ENCODE measurements at places on chromosomes 5 and 9.

GRCh38 chr5:155886311-155887031, 440.5 kb upstream of the SGCD start:
- DNase-seq: no peak

- DNase-seq: peak; percentile 61
These were observed 96.8 kb downstream of the ANKRD18B start for GRCh38 chr9:33620738-33621439.

DNA sequence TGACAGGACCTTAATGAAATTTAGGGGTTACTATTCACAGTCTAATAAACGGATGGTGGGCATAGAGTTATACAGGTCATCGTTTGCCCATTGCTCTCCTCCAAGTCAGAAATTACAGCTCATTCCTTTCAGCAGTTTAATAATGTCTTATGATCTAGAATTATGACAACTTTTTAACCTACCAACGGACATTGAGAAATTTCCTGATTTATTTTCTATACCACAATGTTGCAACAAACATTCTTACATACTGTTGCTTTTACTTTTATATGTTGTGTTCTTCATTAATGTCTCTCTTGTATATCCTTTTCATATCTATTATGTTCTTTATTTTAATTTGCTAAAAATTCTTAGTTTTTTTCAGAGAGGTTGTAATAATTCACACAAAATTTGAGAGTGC, 152.8 kb upstream of the PRLR start:
- DNase-seq: no peak

- DNase-seq: no peak
These were observed 19.3 kb upstream of the CLPTM1L start for GRCh38 chr5:1364211-1364610.

- no peak for DNase-seq
These were observed 75.5 kb downstream of the RAI14 start for GRCh38 chr5:34731435-34732232.

DNA sequence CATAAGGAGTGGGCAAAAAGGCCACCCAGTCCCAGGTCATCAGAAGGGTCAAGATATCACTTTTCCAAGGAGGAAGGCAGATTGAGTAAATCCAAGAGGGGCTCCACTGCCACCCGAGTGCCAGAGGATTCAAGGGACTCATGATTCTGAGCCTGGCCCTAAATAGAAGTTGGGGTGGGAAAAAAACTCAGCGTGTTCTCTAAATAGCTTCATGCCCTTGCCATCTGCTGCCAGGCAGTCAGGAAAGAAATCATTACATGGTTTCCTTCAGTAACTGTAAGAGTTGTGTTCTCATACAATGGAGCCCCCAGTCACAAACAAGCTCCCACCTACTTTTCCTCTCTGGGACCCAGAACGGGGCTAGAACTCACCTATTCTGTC, 37.2 kb downstream of the SAR1B start:
- no peak for DNase-seq

DNA sequence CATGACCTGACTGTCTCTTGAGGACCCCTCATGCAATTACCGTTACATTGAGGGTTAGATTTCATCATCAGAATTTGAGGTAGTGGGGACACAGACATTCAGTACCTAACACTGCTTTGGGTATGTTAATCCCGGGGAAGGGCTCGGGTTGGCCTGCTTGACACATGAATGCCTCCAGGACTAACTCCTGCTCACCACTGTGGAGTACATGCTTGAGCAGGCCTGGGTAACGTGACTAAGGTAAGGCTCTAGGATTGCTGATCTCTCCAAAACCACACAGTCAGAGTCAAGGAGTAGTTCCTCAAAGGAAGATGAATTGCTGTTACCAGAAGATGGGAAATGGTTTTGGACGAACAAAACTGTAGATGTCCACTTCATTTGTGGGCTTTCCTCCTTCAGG, 376.3 kb upstream of the ZNF462 start:
- no peak for DNase-seq

- DNase-seq: no peak
These were observed 24.9 kb downstream of the PCDHGC5 start for GRCh38 chr5:141513627-141514329.

DNA sequence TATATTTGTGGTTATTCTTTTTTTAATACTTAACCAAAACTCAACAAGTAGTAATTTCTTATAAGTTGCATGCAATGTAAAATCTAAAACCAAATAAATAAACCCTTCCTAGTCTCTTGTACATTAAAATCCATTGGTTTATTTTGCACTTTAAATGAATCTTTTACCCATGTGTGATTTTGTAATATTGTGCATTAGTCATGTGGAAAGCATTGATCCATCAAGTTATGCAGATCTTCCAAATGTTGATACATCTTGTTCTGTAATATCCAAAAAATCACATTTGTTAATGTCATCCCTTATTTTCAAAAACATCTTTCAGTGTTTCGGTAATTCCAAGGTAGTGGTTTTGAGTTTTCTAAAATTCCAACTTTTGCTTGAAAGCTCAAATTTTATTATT, 63.3 kb downstream of the CWC27 start:
- DNase-seq: no peak

GRCh38 chr5:179819296-179820126, 1.2 kb upstream of the SQSTM1 start:
- peak; percentile 82 for DNase-seq

GRCh38 chr5:133779828-133780475, 167.6 kb upstream of the FSTL4 start:
- DNase-seq: no peak

GRCh38 chr5:31939151-31939550, 235.0 kb downstream of the GOLPH3 start:
- no peak for DNase-seq

DNA sequence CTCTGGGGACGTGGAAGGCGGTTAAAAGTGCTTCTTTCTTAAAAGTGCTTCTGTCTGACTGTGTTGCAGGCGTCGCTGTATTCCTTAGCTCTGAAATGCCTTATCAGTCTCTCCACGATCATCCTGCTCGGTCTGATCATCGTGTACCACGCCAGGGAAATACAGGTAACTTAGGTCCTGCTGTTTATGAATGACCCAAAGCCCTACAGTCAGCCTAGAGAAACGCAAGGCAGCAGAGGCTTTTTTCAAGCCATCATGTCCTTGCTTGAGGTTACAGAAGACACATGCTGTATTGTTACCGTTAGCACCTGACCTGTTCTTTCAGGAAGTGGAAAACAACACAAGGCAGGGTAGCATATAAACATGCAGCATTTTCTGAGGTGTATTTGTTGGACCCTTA, 2.0 kb downstream of the KCNN2 start:
- no peak for DNase-seq

GRCh38 chr5:173236531-173237142, 1.6 kb upstream of the NKX2-5 start:
- no peak for DNase-seq

GRCh38 chr5:32713770-32714381, 2.8 kb downstream of the NPR3 start:
- DNase-seq: no peak

DNA sequence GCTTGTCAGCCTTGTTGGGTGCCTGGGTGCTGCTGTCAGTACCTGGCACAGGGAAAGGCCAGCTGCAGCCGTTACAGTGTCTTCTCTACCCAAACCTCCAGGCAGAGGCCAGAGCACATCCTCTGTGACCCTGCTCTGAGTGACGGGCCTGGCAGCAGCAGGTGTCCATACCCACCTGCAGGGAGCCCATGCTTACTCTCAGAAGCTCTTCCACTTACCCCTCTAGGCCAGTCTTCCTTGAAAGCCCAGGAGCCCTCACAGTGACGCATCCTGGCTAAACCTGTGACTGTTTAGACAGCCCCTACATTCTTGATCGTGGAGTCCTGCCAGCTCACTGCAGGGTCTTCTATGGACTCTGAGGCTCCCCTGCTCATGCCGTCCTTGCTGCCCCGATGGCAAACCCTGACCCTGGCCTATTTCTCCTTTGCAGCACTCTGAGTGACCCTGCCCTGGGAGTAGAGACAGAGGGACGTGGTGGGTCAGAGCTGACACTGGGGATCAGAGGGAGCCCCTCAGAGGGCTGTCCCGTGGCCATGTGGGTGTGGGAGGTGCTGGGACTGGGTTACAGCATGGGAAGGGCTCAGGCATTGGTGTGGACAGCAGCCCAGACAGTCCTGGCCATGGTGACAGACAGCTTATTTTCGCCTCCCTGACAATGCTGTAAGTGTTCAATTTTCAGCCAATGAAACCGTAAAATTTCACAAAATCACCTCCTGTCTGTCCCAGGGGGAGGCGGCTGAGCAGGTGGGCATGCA, 67.6 kb upstream of the RNF130 start:
- DNase-seq: no peak

DNA sequence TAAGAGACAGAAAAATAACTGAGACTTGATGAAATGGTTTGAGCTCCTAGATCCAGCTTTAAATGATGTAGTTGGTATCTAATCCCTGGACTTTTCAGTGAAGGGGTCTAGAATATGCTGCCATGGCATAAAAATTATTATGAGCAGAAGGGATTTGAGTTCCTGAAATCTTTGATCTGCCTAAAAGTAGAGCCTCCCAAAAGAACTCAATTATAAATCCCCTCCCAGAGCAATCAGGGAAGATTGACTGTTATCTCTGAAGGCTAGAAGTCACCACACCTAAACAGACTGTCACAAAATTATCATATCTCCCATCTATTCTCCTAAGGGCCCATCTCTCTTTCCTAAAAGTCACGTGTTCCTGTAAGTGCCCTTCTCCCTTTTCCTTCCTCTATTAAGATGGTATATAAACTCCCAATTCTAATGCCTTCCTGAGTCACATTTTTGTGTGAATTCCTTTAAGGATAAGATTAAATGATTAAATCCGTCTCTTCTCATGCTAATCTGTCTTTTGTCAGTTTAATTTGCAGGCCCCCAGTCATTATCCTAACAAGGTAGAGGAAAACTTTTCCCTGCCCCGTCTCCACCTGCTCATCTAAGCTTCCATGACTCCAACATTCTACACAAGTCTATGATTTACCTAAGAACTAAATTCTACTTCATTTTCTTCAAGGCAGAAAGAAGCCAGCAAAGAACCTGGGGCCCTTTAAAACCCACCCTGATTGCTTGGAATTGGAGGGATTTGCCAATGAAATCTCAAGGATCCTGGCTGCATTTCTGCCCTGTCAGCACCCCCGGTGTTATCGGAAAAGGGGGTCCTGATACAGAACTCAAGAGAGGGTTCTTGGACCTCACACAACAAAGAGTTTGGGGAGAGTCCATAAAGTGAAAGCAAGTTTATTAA, 47.1 kb upstream of the PWWP2A start:
- DNase-seq: no peak

- DNase-seq: no peak
These were observed 71.3 kb upstream of the GHR start for GRCh38 chr5:42351956-42352355.

DNA sequence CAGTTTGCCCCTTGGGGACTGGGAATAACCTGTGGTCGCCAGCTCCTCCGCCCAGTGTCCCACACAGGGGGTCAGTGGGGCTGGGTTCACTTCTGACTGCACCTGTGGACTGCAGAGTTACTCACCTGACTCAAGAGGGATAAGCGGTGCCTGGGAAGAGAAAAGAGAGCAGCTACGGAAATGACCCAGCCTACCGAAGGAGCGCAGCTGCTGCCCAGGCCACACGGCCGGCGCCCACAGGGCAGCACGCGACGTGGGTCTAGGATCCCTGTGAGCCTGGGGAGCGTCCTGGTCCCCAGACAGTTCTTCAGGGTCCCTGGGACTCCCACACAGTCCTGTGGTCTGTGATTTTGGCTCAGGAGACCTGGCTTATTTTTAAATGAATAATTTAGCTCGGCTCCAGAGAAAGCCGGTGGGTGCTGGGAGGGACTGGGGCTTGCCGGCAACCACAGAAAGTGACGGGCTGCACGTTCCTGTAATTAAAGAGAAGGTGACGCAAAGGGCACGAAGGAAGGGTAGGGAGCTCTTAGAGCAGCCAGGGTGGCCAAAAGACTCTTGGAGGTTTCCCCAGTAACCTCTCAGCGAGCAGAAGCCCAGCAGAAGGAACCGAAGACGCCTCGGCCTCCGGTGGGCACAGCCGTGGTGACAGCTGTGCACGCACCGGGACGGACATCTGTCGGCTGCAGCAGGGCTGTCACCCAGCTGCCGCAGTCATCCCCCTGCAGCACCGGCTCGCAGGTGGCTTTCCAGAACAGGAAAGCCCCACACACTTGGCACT, 97.5 kb upstream of the FCN2 start:
- DNase-seq: no peak

- no peak for DNase-seq
These were observed 254.6 kb downstream of the TMEM167A start for GRCh38 chr5:82822634-82822927.

Data from HT1080 (cell line).